Epithelial cell of proximal tubule (primary cell): ENCODE measurements at places on chromosomes 11 and 22. TPM values are rescaled to one million over a fixed set of nuclear protein-coding genes. Genes with fewer than 3 reads are reported as not detected.

DNA sequence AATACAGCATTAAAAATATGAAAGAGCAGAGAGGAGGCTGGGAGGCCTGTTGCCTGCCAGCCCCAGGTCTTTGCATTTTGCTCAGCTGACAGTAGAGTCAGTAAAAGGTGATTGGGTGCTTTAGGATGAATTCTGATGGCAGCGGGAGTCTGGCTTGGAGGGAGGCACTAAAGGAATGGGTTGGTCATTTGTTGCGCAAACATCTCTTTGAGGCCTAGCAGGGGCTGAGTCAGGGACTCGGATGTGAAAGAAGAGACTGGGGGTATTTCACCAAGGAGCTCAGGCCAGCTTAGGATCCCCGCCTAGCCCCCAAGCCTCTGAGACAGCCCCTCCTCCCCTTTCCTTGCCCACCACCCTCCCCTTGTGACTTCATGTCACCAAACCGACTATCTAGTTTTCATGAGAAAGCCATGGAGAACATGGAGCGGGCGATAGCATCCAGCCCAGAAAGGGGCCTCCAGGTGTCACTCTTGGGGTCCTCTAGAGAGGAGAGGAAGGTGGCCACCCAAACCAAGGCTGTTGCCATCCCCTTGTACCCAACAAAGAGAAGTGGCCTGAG lies 9.7 kb downstream of the DGKZ start:
- no peak for DNase-seq

DNA sequence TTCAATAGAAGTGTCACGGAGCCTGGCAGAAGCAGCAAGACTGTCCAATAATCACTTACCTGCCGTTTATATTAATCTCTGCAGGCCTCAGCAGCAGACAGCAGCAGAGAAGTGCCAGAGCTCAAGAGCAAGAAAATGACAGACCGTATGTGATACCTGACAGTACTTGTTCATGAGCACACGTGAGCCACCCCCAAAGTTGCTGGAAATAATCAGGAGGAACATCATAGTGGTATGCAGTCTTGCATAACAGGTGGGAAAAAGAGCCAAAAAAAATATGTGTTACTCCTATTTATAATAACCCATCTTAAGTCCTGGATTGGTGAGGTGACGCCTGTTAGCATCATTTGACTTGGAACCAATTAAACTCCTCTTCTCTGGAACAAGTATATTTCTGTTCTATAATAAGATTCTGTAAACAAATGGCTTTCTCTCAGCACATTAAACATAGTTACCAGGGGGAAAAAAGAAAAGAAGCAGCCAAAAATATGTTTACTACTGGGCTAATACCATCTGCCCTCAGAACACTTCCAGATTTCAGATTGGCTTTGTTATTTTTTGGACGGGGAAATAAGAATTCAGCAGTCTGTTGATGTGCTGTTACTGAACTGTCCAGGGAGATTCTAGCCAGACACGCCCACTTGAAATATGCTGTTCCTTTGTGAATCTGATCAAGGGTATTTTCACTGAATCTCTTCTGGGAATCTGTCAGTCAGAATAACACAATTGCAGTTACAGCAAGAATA lies 7.9 kb upstream of the SLN start:
- DNase-seq, result no peak

- DNase-seq, result no peak
Observed at GRCh38 chr11:2452321-2453012, 7.7 kb downstream of the KCNQ1 start.

GRCh38 chr11:33329705-33330329 lies 72.6 kb downstream of the HIPK3 start:
- DNase-seq, result no peak

- no peak for DNase-seq
Observed at GRCh38 chr11:46300270-46300669, 22.8 kb downstream of the CREB3L1 start.

- DNase-seq, result no peak
Observed at GRCh38 chr11:102776454-102776853, 4.0 kb downstream of the MMP10 start.

DNA sequence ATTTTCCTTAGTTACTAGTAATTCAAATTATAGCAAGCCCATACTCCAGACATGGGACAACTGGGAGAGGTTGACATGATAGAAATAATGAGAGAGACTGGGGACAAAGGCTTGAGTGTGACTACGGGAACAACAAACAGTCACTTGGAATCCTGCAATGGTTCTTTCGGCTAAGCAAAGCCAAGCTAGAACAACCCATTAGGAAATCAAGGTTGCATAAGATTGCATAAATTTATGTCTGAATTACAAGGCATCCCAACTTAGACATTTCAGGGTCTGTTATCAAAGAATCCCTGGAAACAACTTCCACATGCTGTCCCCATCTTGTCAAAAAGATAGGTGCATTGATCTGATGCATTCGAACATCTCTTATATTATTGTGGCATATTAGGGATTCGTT lies 10.2 kb upstream of the NRGN start:
- DNase-seq, result no peak

DNA sequence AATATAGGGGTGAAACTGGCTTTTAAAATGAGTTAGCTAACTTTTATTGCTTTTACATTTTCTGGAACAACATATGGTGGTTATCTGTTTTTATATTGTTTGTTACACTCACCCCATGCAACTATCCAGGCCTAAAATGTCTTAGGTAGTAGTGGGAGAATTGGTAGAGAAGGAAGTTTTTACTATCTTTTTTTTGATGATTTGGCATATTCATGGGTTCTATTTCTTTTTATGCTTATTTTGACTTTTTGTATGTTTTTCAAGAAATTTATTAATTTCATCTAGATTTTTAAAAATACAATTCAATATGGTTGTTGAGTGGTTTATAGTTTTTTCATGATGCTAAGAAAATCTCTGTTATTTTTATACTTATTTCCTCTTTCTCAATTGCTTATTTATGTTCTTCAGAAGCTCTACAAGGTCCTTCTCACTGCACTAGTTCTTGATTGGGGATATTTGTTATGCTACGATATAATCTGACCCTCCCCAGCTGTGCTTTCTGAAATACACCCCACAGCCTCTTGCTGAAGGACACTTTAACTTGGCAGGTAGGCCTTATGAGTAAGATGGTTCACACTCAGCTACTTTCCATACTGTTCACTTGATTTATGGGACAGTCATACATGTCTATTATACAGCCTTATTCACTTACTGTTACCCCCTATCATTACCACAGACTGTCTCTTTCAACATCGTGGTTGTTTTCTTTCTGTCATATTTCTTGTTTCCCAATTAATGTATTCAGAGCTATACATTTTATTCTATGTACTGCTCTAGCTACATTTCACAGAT lies 431.2 kb downstream of the METTL15 start:
- DNase-seq, result no peak

DNA sequence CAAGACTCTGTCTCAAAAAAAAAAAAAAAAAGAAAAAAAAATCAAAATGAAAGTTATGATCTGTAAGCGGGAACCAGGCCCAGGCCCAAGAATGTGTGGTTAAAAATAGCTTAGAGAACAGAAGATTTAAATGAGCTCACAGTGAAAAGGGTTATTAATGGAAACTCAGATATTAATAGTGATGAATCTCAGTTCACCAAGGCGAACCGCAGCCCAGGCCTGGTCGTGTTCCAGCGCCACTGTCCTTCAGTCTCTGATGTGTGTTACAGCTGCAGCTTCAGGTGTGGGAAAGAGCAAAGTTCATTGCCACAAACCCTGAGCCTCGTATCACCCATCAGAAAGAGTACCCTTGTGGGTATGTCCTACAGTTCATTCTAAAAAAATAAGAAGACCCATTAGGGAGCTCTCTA lies 107.1 kb downstream of the GAB2 start:
- DNase-seq, result no peak

DNA sequence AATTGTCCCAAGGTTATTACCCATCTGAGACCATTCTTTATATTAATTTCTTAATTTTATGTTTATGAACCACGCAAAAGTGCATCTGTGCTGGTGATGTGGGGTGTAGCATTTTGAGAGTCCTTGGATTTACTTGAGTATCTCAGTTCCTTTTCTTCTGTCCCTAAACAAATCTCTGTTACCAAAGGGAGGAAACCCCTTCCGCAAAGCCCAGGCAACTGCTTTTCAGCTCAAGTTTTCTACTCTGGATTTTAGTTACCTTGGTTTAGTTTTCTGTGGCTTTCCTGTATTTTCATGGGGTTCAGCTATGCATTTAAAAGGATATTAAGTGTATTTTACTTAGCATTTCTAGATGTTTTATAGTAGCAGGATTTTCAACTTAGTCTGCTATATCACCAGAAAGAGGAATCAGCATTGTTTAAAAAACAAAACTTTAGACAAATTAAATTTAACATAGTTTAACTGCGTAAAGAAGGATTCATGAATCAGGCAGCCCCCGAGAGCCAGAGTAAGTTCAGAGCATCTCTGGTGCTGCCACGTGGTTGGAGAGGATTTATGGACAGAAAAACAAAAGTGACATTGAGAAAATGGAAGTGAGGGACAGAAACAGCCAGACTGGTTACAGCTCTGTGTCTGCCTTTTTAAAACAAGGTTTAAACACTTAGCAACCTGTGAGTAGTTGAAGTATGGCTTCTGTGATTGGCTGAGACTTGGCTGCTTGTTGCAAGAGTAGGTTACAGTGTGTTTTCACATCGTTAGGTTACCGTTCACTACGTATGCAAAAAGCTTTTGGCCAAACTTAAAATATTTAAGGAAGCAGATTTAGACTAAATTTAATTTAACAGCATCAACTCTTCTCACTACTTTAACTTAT lies 9.6 kb downstream of the ADM start:
- no peak for DNase-seq

- DNase-seq, result no peak
Observed at GRCh38 chr22:26573026-26573662, 16.8 kb downstream of the TPST2 start.

DNA sequence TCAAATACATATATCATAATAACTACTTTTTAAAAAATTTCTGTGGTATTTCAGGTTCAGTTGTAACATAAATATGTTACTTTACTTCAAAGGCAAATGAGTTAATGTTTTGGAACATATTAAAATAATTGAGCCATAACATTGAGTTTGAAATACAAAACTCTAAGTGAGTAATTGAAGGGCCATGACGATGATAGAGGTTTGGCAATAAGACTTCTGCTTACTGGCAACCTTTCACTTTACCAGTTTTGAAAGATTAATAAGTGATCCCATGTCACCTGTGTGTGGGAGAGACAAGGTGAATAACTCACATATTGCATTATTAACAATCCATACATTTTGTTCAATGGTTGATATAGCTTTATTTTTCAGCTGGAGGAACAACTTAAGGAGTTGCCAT lies 144.4 kb downstream of the GRIA4 start:
- DNase-seq, result no peak

DNA sequence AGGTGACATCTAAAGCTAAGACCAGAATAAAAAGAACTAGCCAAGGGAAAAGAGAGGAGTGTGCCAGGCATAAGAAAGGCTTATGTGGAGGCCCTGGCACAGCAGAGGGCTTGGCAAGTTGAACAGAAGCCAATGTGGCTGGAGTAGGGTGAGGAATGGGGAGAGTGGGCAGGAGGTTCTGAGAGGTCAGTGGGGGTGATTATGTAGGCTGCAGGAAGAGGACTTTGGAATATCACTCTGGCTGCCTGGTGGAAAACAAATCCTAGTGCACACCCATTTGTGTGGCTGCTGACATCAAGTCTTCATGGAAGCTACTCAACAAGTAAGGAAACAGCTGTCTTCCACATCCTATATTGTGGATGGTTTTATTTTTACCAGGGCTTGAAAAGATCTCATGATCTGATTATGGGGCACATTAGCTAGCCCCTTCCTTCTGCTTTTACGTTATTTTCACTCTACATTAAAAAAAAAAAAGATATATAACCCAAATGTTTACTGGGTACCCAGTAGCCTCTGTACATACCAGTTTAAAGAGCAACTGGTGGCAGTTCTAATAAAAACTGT lies 3.4 kb downstream of the MRPL16 start:
- no peak for DNase-seq

- no peak for DNase-seq
Observed at GRCh38 chr22:33188326-33188725, 130.1 kb upstream of the SYN3 start.

DNA sequence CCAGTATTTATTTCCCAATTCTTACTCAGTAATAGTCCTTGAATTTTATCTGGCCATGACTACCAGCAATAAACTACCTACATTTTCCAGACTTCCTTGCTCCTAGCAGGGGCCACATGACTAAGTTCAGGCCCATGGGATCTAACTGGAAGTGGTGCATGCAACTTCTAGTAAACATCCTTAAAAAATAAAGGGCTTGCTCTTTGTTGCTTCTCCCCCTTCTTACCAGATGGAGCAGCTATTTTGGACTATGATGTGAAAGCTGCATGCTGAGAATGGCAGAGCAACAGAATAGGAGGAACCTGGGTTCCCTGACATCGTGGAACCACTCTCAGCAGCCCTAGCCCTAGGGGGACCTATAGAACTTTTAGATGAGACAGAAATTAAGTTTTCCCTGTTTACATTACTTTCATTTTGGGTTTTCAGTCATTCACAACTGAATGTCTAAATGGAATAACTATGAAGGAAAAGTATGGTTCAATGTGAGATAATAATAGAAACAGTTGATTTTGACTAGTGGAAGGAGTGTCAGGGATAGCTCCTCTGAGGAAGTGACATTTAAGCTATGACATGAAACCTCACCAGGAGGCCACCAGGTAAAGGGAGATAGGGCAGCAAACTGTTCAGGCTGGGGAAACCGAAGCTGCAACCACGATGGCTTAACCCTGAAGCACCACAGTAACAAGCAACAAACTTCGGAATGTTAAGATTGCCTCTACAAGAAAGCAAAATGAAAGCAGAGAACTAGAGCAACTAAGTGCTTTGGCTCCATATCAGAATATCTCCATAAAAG lies 48.9 kb downstream of the PHF21A start:
- DNase-seq, result no peak

DNA sequence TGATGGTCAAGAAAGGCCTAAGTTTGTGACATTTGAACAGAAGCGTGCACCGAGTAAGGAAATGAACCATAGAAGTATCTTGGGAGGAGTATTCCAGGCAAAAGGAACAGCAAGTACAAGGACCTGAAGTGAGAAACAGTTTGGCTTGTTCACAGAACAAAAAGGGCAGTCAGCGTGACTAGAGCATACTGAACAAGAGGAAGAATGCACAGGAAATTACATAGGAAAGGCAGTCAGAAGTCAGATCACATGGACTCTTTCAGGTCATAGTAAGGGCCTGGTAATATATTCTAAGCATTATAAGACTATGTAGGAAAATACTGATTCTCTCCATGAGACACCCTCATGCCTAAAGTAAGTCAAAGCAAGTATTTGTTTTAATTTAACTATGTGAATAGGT lies 52.3 kb upstream of the GAB2 start:
- DNase-seq, result no peak

The SULT4A1 gene
- total RNA-seq, result 0.51 and 2.1 TPM in 2 replicates

The DLG2 gene
- 0.17 and 0.58 TPM in 2 replicates for total RNA-seq

The OR2AT4 gene
- not detected in 2 replicates for total RNA-seq

The GRM5 gene
- 0.12 and 0.14 TPM in 2 replicates for total RNA-seq

The C11orf42 gene
- total RNA-seq, result not detected in 2 replicates

The FAM181B gene
- total RNA-seq, result 0.06 and 0.14 TPM in 2 replicates

The PIK3C2A gene
- 33.6 and 37.5 TPM in 2 replicates for total RNA-seq

The CSNK2A3 gene
- 0.35 and 1.0 TPM in 2 replicates for total RNA-seq

The MRPL23 gene
- total RNA-seq, result 92.1 and 251 TPM in 2 replicates

The CPT1B gene
- total RNA-seq, result 1.2 and 4.0 TPM in 2 replicates

The ROBO4 gene
- total RNA-seq, result 1.4 and 1.9 TPM in 2 replicates

The FIBIN gene
- not detected in 2 replicates for total RNA-seq
